ENCODE measurements at places on chromosomes 3 and 15. TPM values are rescaled to one million over a fixed set of nuclear protein-coding genes. Genes with fewer than 3 reads are reported as not detected.

SPINK8 gene
- 2.6 TPM for polyA plus RNA-seq

HESX1 gene
- 1.1 TPM for polyA plus RNA-seq

RASGRF1 gene
- polyA plus RNA-seq: 0.02 TPM

DGKG gene
- 1.6 TPM for polyA plus RNA-seq

P2RY12 gene
- polyA plus RNA-seq: 0.13 TPM

IL17RE gene
- 9.2 TPM for polyA plus RNA-seq

GPR87 gene
- 50.2 TPM for polyA plus RNA-seq

APPL1 gene
- polyA plus RNA-seq: 7.8 TPM

PHC3 gene
- polyA plus RNA-seq: 3.4 TPM

GRAMD1C gene
- polyA plus RNA-seq: 5.9 TPM

RUBCN gene
- 8.2 TPM for polyA plus RNA-seq

CCDC54 gene
- polyA plus RNA-seq: not detected

RLBP1 gene
- not detected for polyA plus RNA-seq

SLC12A1 gene
- polyA plus RNA-seq: not detected

CEP152 gene
- polyA plus RNA-seq: 1.6 TPM

MKRN2OS gene
- polyA plus RNA-seq: 9.0 TPM

ESYT3 gene
- polyA plus RNA-seq: 0.63 TPM

CX3CR1 gene
- 0.14 TPM for polyA plus RNA-seq

IL5RA gene
- not detected for polyA plus RNA-seq

CFAP100 gene
- polyA plus RNA-seq: not detected

MUC4 gene
- polyA plus RNA-seq: 17.4 TPM

STRA6 gene
- 0.79 TPM for polyA plus RNA-seq

AP4E1 gene
- 3.8 TPM for polyA plus RNA-seq

NMNAT3 gene
- 2.1 TPM for polyA plus RNA-seq

STXBP5L gene
- 0.08 TPM for polyA plus RNA-seq

AGTR1 gene
- 0.35 TPM for polyA plus RNA-seq

GOLGA6L7 gene
- polyA plus RNA-seq: not detected

EXD1 gene
- polyA plus RNA-seq: not detected

OCA2 gene
- polyA plus RNA-seq: 1.1 TPM

RTP3 gene
- polyA plus RNA-seq: not detected

A4GNT gene
- polyA plus RNA-seq: not detected

IQCF2 gene
- polyA plus RNA-seq: not detected

PPP1R14D gene
- 0.21 TPM for polyA plus RNA-seq

CILP gene
- polyA plus RNA-seq: 0.75 TPM

ATP13A5 gene
- 0.26 TPM for polyA plus RNA-seq

C2CD4A gene
- 0.04 TPM for polyA plus RNA-seq

CLK3 gene
- polyA plus RNA-seq: 50.7 TPM

NANOGP8 gene
- polyA plus RNA-seq: 0.16 TPM

MYO5A gene
- 1.6 TPM for polyA plus RNA-seq

RETNLB gene
- not detected for polyA plus RNA-seq

IGSF10 gene
- polyA plus RNA-seq: 0.74 TPM

PARP14 gene
- 6.6 TPM for polyA plus RNA-seq

OSBPL10 gene
- polyA plus RNA-seq: 9.0 TPM

MFSD1 gene
- 53.6 TPM for polyA plus RNA-seq

THRB gene
- 2.5 TPM for polyA plus RNA-seq

MCF2L2 gene
- polyA plus RNA-seq: 0.26 TPM

PHLDB2 gene
- 7.6 TPM for polyA plus RNA-seq

GOLGA8O gene
- 0.18 TPM for polyA plus RNA-seq

FBXO40 gene
- not detected for polyA plus RNA-seq

KCTD6 gene
- 9.2 TPM for polyA plus RNA-seq

GRM7 gene
- polyA plus RNA-seq: 0.01 TPM

SYNPR gene
- not detected for polyA plus RNA-seq

MYH15 gene
- 0.02 TPM for polyA plus RNA-seq
